Anterior cingulate cortex (tissue), 58 donors: ENCODE measurements at places on chromosomes 13 and 19.

GRCh38 chr13:30923418-30923817 is 9.0 kb upstream of the TEX26 start:
- DNase-seq: no peak

DNA sequence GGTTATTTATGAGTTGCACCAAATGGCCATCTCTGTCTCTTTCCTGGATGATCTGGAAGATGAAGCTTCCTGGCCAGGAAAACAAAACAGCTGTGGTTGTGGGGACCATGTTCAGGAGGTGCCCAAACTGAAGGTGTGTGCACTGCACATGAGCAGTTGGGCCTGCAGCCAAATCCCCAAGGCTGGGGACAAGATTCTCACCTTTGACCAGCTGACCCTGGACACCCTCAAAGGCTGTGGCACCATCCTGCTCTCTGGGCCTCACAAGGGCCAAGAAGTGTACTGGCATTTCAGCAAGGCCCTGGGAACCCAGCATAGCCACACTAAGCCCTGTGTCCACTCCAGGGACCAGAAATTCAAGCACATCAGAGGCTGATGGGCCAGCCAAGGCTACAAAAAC is 84.2 kb downstream of the KCNRG start:
- no peak for DNase-seq

DNA sequence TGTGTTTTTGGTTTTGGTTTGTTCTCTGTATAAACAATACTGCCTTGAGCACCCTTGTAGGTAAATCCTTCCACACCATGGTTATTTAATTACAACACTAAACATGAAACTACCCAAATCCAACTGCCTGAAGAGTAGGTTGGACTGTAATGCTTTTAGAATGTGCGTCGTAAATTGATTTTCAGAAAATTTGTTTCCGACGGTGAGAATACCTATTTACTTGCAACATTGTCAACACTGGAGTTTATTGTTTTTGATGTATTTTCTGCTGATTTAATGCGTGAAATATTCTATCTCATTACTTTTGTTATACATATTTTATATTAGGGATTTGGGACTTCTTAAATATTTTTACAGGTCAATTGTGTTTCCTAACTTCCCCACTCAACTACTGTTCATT is 48.2 kb downstream of the ADGRE1 start:
- no peak for DNase-seq

DNA sequence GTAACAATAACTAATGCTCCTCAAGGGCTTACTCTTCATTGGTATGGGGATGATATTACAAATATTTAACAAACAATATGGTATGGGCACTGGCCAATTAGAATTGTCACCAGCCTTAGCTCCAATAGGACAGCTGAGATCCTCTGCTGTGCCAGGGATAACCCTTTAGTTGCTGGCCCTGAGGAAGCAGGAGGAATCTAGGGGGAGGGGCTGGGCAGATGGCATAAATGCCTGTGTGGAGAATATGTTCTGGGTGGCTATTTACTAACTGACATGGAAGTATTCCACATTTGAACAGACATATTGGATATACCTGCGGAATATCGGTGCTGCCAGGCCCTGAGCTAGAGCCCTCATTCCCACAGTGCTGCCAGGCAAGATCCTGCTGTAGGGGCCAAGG is 16.6 kb upstream of the LRCH1 start:
- DNase-seq: no peak

GRCh38 chr19:32407004-32407992 is 1.7 kb downstream of the DPY19L3 start:
- DNase-seq: peak; percentile 28

DNA sequence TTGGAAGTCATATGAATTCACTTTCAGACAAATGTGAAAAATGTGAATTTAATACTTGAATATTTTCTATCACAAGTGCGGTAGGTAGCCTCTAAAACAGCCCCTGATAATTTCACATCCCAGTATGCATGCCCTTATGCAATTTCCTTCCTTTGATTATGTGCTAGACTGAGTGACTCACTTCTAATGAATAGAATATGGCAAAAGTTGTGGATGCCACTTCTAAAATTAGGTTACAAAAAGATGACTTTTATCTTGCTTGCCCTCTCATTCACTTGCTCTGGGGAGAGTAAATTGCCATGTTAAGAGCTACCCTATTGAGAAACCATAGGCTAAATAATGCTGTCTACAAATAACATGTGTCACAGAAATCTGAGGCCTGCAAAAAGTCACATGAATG is 402.5 kb upstream of the PCDH9 start:
- no peak for DNase-seq

DNA sequence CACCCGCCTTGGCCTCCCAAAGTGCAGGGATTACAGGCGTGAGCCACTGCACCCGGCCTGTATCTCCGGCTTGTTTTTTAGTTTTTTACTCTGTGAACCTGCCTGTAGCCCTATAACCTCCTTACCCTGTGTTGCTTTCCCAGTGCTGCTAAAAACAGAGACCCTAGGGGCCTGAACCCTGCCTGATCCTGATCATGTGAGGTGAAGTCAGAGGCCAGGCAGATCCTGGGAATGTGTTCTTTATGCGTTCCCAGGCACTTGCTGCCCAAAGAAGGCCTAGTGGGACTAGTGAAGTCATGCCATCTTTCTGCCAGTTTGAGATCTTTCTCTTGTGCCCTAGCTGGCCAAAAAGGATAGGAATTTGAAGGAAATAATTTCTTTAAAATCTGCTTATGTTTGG is 4.6 kb downstream of the UBA2 start:
- no peak for DNase-seq

DNA sequence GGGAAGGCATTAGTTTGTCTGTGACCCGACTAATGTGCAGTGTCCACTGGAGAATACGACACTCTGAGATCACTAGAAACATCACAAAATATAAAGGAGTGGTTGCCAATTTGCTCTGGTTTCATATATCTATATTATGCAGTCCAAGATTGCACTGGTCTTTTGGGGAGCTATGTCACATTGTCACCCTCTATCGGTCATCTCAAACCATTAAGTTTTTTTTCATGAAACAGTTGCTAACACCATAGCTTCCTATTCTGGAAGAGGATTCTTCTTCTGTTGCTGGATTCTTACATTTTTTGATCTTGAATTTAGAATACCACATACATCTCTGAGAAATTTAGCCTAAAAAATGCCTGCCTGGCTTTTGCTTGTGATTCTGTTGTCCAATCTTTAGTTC is 168.6 kb downstream of the LACC1 start:
- no peak for DNase-seq

DNA sequence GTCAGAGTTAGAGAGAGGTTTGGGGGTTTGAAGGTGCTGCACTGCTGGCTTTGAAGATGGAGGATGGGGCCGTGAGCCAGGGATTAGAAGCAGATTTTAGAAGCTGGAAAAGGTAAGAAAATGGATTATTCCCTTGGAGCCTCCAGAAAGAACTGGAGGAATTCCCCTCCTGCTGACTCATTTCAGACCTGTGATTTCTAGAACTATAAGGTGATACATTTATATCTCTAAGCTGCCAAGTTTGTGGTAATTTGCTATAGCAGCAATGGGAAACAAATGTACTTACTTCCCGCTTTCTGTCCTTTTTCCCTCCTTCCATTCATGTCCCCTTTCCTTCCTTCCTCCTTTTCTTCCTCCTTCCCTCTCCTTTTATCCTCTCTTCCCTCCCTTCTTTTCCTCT is 78.5 kb upstream of the PCDH8 start:
- no peak for DNase-seq

DNA sequence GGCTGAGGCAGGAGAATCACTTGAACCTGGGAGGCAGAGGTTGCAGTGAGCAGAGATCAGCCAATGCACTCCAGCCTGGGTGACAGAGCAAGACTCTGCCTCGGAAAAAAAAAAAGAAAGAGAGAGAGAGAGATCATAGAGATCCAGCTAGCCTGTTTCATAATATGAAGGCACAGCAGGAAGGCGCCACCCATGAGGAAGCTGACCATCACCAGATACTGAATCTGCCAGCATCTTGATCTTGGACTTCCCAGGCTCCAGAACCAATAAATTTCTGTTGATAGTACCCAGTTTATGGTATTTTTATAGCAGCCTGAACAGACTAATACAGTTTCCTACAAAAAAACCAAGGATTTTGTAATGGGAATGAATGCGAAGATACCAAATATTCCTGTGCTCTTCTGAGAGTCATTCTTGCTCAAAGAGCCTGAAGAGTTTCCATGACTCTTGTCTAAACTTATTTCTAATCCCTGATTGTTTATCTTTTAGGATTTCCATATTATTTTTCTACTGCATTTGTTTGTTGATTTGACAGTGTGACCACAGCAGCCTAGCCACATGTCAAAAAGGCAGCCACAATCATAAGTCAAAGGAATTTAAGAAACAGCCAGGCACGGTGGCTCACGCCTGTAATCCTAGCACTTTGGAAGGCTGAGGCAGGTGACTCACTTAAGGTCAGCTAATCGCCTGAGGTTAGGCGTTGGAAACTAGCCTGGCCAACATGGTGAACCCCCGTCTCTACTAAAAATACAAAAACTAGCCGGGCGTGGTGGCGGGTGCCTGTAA is 37.7 kb upstream of the PDCD5 start:
- no peak for DNase-seq

- no peak for DNase-seq
Measured at GRCh38 chr19:51654783-51655182, 8.2 kb upstream of the SIGLEC14 start.

GRCh38 chr13:86741762-86742285 is 929.3 kb upstream of the SLITRK5 start:
- no peak for DNase-seq

GRCh38 chr19:34274284-34274826 is 20.0 kb downstream of the GARRE1 start:
- no peak for DNase-seq

DNA sequence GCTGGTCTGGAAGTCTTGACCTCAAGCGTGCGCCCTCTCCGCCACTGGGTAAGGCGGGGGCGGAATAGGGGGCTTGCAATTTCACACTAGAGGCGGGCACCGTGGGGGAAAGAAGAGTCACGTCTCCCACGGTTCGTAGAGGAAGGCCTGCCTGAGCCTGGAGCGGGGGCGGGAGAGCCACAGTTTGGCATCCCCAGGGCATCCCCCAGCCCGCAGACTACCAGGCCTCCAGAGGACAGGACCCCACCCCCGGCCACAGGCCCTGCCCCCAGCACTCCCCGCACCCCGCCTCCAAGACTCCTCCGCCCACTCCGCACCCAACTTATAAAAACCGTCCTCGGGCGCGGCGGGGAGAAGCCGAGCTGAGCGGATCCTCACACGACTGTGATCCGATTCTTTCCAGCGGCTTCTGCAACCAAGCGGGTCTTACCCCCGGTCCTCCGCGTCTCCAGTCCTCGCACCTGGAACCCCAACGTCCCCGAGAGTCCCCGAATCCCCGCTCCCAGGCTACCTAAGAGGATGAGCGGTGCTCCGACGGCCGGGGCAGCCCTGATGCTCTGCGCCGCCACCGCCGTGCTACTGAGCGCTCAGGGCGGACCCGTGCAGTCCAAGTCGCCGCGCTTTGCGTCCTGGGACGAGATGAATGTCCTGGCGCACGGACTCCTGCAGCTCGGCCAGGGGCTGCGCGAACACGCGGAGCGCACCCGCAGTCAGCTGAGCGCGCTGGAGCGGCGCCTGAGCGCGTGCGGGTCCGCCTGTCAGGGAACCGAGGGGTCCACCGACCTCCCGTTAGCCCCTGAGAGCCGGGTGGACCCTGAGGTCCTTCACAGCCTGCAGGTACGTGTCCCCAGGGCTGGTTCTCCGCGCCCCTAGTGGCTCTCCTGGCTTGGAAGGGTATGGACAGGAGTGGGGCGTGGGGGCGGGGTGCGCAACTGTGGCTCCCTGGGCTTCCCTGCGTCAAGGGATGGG is at the start of gene ANGPTL4:
ANGPTL4 (plus strand) TSS at position 353 of the 969 bp plus-strand sequence; CDS start at position 520, 167 bp downstream.
- peak; percentile 2 for DNase-seq

DNA sequence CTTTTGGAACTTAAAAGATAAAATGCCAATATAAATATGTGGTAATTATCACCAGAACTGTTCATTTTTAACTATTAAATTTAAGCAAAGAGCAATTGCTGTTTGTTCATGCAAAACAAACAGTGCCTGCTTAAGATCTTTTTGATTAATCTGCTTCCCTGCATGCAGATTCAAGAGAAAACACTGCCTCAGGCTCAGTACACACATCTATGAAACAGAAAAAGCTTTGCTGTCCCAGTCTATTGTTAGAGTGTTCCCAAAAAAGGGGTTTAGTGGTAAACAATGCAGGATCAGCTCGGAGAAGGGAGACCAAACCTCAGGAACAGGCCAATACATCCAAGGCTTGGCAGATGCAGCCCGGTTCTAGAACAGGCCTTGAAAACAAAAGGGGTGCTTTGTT is 49.3 kb upstream of the TDRD3 start:
- no peak for DNase-seq

DNA sequence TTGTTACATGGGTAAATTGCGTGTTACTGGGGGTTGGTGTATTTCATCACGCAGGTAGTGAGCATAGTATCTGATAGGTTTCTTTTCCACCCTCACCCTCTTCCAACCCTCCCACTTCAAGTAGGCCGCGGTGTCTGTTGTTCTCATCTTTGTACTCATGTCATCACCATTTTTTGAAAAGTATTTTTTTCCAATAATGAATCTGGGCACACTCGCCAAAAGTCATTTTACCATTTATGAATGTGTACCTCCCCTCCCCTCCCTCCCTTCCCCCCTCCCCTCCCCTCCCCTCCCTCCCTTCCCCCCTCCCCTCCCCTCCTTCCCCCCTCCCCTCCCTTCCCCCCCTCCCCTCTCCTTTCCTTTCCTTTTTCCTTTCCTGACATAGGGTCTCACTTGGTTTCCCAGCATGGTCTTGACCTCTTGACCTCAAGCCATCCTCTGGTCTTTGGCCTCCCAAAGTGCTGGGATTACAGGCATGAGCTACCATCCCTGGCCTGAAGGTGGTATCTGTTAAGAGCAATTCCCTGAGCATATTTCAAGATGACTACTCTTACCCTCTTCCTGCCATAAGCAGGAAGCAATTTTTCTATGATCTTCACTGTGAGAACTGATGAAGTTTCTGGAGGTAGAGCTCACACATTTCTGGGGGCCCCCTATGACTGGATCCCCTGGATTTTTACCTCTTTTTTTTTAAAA is 15.7 kb downstream of the ZNF627 start:
- DNase-seq: no peak

DNA sequence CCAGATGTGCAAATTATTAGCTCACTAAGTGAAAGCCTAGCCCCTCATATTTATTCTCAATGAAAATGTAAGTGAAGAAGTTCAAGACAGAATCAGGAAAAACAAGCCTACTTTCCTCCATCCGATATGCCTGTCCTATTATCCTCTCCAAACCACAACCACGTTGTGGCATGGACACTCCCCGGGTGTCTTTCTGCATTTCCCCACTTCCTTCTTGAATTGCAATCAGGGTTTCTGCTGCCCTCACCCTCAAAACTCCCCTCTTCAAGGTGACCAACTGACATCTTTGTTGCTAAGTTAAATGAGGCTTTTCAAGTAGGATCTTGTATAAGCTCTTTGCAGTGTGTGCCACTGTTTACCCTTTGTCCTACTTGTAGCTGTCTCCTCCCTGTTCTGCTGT is 11.8 kb downstream of the SLC25A30 start:
- no peak for DNase-seq
